Stimulated activated memory B cell treated with anti-CD40 and anti-IgM and Interleukin-4, amounts not matched to agents 10 μg/mL and 1 μg/mL and 100 μg/mL, for 72 hours (primary cell): ENCODE measurements at places on chromosomes 7 and 10.

DNA sequence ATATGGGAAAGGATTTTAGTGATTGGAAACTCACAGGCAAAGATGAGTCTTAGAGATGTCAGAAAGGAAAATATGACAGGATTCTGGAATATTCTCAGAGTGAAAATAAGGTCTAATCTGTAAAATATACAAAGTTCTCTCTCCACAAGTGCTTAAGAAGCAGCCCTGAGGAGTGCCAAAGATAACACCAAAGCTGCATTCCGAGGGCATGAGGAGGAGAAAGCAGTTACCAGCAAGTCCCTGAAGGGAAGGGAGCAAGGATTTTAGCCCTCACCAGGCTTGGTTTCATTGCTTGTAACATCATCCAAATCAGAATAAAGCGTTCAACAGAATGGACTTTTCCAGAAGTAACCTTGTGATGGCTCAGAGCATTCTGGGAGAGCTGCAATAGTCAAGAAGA is 31.4 kb upstream of the DLX6 start:
- no peak for ATAC-seq

GRCh38 chr7:98562871-98563495 is 54.1 kb upstream of the NPTX2 start:
- no peak for ATAC-seq

- no peak for ATAC-seq
Observed at GRCh38 chr10:129523031-129523722, 56.1 kb downstream of the MGMT start.

DNA sequence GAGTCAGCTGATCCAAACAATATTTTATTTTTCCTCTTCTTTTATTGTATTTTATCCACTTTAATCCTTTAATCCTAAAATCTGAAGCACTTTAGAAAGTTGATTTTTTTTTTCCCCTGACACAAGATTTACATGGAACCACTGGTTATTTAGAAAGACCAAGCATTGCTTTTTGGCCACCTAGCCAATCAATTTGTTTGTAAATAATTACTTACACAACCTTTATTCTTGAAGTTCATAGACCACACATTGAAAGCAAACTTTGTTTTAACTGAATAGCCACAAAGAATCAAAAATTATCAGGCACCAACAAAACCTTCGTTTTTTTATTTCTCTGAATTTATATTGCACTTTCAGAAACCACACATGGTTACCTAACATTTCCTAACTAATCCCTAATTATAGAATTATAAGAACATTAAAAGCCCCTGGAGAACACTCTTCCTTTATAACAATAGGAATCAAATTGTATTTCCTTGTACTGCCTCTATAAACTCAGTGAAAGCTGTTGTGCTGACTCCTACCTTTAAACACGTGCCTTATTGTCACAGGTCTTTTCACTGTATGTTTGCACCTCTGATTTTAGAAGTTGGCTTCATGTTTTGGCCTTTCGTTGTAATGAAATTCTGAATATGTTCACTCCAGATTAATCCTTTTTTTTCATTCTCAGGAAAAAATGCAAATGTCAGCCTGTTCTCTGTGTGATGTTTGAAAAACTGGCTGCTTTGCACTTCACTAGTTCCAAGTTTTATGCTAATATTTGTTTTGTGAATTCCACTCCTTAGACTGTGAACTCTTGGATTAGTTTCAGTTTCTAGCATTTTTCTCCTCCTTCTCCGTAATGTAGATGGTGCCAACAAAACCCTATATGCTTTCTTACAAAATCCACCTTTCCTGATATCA is 1511.9 kb downstream of the REEP3 start:
- ATAC-seq: no peak

DNA sequence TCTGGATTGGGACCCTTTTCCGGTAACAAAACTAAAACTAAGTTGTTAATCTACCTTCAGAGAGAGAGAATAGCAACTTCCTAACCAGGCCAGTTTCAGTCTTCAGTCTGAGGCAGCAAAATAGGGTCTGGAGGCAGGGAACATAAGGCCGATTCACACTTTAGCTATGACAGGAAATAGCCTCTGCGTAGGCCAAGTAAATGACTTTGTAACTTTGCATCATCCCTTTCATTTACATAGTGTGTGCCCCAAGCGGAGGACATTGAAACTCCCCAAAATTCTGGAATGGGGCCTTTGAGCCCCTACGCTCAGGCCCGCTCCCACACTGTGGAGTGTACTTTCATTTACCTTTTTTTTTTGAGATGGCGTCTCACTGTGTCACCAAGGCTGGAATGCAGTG is 1.7 kb upstream of the UPP1 start:
- ATAC-seq: no peak

- no peak for ATAC-seq
Observed at GRCh38 chr10:58358314-58358933, 23.6 kb downstream of the UBE2D1 start.

GRCh38 chr10:122204691-122205489 is 66.2 kb upstream of the BTBD16 start:
- no peak for ATAC-seq

GRCh38 chr10:95464280-95464679 is 96.9 kb downstream of the SORBS1 start:
- ATAC-seq: no peak

DNA sequence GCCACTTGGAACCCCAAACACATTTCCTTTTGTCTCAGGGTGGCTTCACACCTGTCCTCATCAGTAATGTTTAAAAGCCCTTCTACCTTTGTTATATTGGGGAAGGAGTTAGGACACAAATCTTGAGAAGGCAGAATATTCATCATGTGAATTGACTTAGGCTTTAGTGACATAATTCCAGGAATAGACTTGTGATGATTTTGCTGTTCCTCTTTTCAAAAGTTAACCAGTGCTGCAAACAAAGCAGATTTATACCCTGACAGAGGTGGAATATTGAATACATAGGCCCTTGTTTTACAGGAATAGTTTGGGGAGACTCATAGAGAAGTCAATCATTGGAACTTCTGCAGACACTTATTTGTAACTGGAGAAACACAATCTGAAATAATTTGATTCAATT is 27.0 kb downstream of the ZNF786 start:
- no peak for ATAC-seq

DNA sequence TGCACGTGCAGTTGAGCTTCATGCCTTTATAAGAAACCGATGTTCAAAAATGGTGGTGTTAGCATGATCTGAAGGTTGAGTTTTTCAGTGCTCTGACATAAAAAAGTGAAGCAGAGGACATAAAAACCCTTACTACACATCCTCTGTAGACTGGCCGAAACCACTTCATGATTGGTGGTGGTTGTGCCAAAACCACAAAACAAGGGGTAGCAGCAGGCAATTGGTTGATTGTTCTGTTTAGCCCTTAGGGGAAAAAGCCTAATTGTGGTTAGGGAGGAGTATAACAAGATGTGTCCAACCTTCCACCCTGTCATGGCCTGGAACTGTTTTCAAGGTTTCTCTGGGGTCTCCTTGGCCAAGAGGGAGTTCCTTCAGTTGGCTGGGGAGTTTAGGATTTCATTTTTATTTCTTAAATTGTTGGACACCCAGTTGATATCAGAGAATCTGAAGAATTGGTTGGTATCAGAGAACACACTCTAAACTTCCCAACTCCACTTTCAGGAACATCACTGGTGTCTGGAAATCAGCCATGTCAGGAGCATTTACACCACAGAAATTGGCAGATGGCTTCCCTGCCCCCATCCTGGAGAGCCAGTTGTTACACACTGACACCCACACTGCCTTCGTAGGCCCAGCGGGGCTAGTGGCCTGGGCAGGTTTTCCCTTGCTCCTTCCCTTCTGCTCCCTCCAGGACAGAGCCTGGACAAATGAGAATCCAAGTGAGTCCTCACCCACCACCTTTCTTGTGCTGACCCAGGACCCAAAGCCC is 18.8 kb downstream of the MRPS24 start:
- ATAC-seq: peak; percentile 16

DNA sequence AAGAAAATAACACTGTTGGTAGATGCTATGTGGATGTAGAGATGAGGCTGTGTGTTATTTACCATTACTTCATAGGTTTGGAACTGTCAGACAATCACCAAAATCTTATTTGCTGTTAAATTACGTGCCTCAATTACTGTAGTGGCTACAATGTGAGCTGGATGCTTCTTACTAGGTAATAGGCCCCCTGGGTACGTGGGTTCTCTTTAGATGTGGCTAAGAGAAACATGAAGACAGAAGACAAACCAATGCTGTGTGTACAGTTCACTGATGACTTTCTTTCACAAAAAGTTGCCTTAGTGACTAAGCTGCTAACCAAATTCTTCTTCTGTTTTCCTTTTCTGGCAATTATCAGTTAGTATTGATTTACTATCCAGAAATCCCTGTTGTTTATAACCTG is 144.6 kb downstream of the SEMA3E start:
- ATAC-seq: no peak

- no peak for ATAC-seq
Observed at GRCh38 chr7:144428431-144428830, 24.9 kb upstream of the NOBOX start.

GRCh38 chr7:112023786-112024185 is 182.4 kb downstream of the DOCK4 start:
- no peak for ATAC-seq

- ATAC-seq: peak; percentile 59
Observed at GRCh38 chr7:44580945-44581878, 819 bp downstream of the TMED4 start.

DNA sequence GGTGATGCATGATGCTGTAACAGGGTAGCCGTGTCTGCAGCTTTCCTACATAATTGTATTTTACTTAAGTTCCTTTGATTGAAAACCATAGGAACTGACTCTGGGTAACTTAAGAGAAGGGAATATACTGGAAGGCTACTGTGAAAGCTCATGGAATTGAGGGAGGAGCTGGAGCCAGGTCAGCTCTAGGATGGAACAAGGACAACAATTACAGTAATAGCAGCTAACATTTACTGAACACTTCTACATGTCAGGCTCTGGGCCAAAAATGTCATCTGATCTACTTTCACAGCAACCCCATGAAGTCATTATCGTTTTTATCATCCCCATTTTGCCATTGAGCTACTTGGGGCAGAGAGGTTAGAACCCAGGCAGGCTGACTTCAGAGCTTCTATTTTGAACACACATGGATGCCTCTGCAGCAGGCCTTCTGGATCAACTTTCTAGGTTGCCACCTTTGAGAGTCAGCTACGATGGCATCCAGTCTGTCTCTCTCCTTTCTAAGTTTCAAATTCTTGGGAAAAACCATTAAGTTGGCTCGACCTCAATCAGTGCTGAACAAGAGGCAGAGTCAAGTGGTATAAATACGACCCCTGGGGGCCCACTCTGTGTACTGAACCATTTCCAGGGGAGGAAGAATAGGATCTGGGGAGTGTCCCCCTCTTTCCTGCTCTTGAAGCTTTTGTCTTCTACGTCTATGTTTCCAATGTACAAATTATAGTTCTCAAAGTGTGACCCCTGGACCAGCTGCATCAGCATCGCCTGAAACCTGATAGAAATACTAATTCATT is 272.3 kb upstream of the PLPP4 start:
- no peak for ATAC-seq

DNA sequence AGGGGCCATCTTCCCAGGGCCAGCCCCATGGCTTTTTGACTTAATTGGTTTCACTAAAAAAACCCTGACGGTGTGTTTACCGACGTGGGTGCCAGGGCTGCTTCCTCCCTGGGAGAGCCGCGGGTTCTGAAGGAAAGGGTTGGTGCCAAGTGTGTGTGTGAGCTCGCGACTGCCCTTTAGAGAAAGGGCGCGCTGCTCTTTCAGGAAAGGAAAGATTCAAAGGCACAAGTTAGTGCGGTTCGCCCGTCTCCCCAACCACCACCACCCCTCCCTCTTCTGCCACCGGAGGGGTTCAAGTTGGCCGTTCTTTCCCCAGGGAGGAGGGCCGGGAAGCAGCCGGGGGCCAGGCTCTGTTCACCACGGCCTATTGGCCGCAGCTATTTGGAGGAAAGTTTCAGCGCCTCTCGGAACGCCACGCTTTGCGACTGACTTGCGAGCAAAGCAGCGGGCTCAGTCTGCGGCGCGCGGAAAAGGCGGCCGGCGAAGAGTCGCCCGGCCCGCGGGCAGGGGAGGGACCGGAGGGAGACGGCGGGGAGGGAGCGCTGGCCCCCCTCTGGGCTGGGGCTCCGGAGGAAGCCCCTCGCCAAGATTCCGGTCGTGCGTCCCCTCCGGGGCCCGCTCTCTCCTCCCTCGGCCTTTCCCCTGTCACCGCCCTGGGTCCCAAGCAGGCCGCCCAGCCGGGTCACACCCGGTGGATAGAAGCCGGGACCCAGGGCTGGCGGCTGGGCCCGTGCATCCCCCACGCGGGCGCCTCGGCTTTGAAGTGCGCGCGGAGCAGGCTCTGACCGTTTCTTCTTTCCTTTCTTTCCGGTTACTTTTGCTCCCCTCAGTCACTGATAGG is 165.9 kb upstream of the PPP1R3A start:
- peak; percentile 40 for ATAC-seq

DNA sequence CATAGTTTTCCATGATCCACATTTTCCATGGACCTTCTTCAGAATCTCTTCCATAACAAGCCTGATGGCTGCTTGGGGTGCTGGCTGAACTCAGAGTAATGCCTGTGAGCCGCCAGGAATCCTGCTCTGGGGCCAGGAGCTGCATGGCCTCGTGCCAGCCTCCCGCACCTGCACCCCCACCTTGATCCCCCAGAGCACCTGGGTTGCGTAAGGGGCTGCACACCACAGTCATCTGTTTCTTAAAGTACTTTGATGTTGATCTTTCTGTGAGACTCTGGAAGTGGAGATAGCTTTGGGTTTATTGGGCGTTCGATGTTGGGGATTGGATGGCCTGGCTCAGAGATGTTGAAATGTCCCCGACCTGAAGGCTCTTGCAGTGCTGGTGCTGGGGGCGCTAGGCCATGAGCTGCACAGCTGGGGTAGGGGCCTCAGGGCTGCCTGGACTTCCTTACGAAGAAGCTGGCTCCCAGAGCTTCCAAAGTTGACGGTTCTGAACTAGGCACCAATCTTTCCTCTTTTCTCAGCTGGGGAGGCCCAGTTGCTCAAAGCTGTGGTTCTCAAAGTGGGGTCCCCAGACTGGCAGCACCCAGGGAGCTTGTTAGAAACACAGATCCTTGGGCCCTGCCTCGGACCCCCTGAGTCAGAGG is 534.0 kb downstream of the DNAJB6 start:
- ATAC-seq: no peak

DNA sequence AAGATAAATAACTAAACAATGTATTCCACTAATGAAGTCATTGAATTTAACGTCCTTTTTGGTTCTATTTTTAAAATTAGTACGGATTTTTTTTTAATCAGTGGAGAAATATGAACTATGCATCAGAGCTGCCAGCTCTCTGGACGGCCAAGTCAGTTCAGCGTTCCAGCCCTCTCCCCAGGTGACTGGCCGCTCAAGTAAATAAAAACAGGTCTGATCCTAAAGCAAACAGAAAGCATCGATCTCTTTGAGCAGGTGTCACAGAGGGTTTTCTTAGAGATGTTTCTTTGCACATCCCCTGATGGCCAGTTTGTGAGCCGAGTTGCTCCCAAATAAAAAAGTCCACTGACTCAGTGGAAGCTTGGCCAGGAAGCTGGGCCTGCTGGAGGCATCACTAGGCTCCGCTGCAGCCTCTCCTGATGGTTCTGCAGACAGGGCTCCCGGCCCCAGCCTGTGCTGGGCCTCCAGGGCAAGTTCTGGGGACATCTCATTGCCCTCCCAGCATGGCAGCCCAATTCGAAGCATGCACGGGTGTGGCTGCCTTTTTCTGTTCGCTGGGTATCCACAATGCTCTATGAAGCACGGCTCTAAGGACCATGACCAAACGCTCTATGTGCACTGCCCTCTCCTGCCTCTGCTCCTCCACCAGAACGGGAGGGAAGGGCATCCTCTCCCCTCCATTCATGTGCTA is 74.7 kb upstream of the PPP2R2D start:
- ATAC-seq: no peak

- peak; percentile 62 for ATAC-seq
Observed at GRCh38 chr7:156943091-156944041, 6.1 kb upstream of the NOM1 start.

- no peak for ATAC-seq
Observed at GRCh38 chr7:131720703-131721102, 164.3 kb upstream of the PODXL start.
